ENCODE measurements at places on chromosomes 6 and 20. TPM values are rescaled to one million over a fixed set of nuclear protein-coding genes. Genes with fewer than 3 reads are reported as not detected.

- no peak for DNase-seq
Observed at GRCh38 chr6:145209272-145209671, 526.0 kb downstream of the EPM2A start.

GRCh38 chr20:50728981-50729874, 2.2 kb upstream of the PARD6B start:
- no peak for DNase-seq

GRCh38 chr20:33438481-33438880, 5.1 kb downstream of the SNTA1 start:
- no peak for DNase-seq

DNA sequence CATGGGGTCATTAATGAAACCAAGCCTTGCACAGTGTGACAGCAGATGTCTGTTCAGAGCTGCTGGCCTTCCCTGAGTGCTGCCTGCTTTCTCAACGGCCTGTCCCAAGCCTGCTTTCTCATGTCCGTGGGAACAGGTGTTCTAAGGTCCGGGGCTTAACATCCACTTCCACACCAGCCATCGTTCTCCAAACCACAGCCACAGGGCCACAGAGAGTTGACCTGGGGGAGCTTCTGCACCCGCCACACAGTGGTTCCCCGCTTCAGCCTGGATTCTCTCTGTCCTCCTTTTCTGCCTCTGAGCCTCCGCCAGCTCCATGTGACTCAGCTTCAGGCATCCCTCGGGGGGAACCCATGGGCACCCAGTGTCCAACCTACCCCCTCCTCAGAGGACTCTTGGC, 26.9 kb upstream of the PPP1R3G start:
- peak; percentile 21 for DNase-seq

- DNase-seq: no peak
Observed at GRCh38 chr6:151199991-151200390, 39.8 kb upstream of the AKAP12 start.

Gene RBL1
- total RNA-seq: 34.6 TPM

Gene ROS1
- 0.49 TPM for total RNA-seq

Gene CPXM1
- not detected for total RNA-seq

Measured in RPMI7951 (cell line).